ENCODE measurements at places on chromosomes 1 and 21. TPM values are rescaled to one million over a fixed set of nuclear protein-coding genes. Genes with fewer than 3 reads are reported as not detected.

DNA sequence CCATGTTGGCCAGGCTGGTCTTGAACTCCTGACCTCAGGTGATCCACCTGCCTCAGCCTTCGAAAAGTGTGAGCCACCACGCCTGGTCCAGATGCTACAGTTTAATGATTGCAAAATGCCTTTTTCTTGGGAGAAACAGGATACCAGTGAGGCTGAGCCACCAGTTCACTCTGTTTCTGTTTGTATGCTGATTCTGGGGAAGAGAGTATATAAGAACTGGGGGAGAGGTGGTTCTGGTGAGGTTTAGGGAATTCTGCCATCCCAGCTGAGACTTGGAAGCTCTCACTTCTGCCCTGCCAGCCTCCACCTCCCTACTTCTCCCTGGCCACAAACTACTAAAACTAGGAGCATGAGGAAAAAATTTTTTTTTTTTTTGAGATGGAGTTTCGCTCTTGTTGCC is 8.1 kb upstream of the PMF1 start:
- H3K4me1 ChIP-seq, result no peaks in the 10 kb centered on the region
- H3K36me3 ChIP-seq, result no peaks in the 10 kb centered on the region
- no peak for DNase-seq
- no peak overlapping the region for H3K27ac ChIP-seq

- DNase-seq, result no peak
- peaks cover 5% of the 10 kb centered on the region for H3K4me1 ChIP-seq
- peaks cover 13% of the 10 kb centered on the region for H3K36me3 ChIP-seq
These were observed 69.9 kb upstream of the DR1 start for GRCh38 chr1:93275634-93276295.

DNA sequence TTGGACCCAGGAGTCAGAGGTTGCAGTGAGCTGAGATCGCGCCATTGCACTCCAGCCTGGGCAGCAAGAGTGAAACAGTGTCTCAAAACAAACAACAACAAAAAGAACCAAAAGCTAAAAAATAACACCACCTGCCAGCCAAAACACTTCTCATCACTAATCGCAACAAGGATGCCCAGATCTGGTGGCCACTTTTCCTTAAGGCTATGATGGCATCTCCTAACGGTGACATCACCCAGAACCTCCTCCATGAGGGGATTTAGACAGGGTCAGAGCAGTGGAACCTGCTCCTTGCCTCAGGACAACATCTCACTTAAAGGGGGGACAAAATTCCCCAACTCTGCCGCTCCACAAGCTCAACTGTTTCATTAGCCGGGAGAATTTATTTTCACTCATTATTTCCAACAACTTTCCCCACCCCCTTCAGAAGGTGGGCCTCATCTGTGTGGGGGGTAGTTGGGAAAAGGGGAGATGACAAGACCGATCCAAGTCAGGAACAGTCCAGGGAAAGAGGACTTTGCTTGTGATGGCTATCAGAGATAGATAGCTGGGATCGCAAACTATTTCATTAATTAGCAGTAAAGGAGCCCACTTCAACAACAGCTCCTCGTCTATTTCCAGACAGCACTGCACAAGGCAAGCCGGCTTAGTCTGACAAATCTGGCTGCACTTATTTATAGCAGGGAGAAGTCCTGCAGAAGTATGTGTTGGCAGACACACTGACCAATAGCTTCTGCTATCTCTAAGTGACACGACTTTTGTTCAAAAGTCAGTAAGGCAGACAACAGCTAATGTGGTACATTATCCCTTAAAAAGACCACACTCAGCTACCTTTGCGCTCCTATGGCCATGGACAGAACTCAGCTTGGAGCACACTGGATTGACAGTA is 2.6 kb downstream of the PABPC4 start:
- H3K27me3 ChIP-seq, result no peaks in the 10 kb centered on the region
- H3K4me1 ChIP-seq, result peaks cover 38% of the 10 kb centered on the region
- DNase-seq, result no peak
- peaks cover 25% of the 10 kb centered on the region for H3K36me3 ChIP-seq
- peak overlapping the region; percentile 96 for H3K4me3 ChIP-seq

- peaks cover 21% of the 10 kb centered on the region for H3K4me1 ChIP-seq
- no peaks in the 10 kb centered on the region for H3K36me3 ChIP-seq
- H3K27me3 ChIP-seq, result peaks cover 20% of the 10 kb centered on the region
- no peak overlapping the region for H3K27ac ChIP-seq
- no peak for DNase-seq
- H3K4me3 ChIP-seq, result peak overlapping the region; percentile 84
These were observed 1.4 kb upstream of the DNAJC11 start for GRCh38 chr1:6703016-6703415.

GRCh38 chr1:158112994-158113758 is 67.5 kb upstream of the CD1D start:
- no peak overlapping the region for H3K27ac ChIP-seq
- peaks cover 24% of the 10 kb centered on the region for H3K4me1 ChIP-seq
- peak; percentile 61 for DNase-seq
- H3K36me3 ChIP-seq, result no peaks in the 10 kb centered on the region
- H3K4me3 ChIP-seq, result peak overlapping the region; percentile 85
- peaks cover 27% of the 10 kb centered on the region for H3K27me3 ChIP-seq

DNA sequence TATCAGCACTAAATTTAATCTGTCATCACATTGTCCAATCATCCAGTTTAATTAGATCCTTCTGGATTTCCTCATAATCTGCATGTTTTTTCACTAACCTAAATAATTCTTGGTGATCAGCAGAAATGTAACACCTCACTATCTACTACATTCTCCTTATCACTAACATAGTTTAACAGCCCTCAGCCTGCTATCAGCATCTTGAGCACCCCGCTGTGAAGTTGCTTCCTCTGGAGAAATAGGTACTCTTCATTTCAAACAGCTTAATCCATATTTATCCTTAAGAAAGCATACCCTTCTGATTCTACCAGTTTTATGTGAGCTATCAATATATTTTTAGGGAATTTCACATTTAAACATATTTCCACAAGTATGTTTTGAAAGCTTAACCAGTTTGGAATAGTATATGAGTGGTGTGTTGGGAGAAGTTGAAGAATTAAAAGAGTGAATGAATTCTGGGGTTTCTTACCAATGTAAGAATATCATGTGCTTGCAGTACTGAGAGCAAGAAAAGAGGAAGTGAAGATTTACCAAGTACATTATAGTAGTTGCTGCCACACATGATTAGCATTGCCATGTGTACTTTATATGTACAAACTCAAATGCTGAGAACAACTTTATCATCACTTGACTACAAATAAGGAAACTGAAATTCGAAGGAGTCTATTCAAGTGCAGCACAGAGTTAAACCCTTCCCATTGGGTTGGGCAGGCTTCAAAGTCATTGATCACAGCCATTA is 771.1 kb upstream of the ADGRL4 start:
- no peak overlapping the region for H3K4me3 ChIP-seq
- peaks cover 3% of the 10 kb centered on the region for H3K36me3 ChIP-seq
- H3K27ac ChIP-seq, result no peak overlapping the region

DNA sequence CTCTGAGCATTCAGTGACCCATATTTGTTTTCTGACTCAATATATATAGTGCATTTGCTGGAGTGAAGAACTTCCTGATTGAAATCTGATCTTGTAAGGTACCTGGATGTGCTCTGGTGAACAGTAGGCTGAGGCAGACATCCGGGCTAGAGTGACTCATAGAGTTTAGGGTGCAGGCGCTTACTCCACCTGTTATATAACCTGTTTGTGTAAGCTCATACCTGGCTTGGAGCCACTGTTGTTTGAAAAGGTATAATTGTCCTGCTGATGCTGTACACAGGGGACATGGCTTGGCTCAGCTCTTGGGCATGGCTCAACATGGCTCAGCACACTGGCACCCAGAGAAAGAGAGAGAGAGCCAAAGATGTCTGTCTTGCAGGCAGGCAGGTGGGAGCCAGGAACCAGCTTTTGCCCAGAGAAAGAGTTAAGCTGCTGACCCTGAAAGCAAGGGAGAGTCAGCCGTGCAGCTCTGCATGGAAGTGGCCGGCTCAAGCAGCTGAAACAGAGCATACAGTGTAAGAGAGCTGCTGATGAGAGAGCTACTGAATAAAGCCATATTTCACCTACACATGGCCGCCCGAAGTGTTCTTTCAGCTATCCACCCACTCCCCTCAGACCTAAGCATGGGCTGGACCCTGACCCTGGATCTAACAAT is 43.2 kb downstream of the GJA5 start:
- H3K4me3 ChIP-seq, result no peak overlapping the region
- DNase-seq, result no peak

DNA sequence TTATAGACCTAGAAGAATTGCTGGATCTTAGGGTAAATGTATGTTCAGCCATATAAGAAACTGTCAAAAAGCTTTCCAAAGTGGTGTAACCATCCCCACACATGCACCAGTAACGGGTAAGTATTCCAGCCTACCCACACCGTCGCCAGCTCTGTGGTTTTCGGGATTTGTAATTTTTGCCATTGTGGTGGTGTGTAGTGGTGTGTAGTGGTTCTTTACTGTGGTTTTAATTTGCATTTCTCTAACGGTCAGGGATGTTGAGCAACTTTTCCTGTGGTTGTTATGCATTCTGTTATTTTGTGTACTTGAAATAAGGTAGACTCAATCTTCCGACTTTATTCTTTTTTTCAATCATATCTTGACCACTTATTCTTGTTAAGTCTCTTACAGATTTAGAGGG is 342.4 kb upstream of the AJAP1 start:
- no peak overlapping the region for H3K4me3 ChIP-seq
- DNase-seq, result no peak
- no peaks in the 10 kb centered on the region for H3K27me3 ChIP-seq
- peaks cover 8% of the 10 kb centered on the region for H3K36me3 ChIP-seq
- H3K27ac ChIP-seq, result no peak overlapping the region

DNA sequence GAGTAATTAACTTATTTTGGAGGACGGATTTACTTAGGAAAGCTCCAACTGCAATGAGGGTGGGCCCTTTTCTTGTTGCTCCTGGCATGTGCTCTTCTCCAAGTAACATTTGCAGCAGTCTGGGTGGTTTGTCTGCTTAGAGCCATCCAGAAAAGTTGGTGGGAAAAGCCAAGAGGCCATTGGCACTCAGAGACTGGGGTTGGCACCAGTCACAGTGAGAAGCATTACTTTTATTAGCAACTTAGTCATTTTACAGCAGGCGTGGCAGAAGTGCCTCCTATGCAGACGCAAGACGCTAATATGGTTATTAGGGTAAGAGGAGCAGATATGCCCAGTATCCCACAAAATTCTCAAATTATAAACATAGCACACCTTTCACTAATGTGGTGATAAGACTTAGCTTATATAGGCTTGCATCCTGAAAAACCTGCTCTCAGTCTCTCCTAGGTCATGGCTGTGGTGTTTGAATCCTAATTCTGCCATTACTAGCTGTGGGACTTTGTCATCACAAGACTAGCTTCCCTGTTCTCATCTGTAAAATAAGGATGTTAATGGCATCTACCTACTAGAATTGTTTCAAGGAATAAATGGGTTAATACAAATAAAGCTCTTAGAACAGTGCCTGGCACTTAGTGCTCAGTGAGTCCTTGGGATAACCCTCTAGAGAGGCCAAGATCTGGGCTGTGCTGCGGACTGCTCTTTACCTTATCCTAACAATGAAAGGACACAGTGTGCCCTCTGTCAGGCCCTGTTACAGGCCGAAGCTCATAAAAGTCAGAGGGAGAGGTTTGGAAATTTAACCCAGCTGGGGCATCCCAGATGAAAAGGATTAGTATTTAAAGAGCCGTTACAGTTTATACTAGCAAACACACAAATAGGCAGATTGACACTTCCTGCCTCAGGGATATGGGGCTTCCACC is 154.6 kb downstream of the ROR1 start:
- no peak overlapping the region for H3K4me3 ChIP-seq
- no peak for DNase-seq
- H3K4me1 ChIP-seq, result peaks cover 17% of the 10 kb centered on the region
- peak overlapping the region; percentile 75 for H3K27ac ChIP-seq
- no peaks in the 10 kb centered on the region for H3K27me3 ChIP-seq

DNA sequence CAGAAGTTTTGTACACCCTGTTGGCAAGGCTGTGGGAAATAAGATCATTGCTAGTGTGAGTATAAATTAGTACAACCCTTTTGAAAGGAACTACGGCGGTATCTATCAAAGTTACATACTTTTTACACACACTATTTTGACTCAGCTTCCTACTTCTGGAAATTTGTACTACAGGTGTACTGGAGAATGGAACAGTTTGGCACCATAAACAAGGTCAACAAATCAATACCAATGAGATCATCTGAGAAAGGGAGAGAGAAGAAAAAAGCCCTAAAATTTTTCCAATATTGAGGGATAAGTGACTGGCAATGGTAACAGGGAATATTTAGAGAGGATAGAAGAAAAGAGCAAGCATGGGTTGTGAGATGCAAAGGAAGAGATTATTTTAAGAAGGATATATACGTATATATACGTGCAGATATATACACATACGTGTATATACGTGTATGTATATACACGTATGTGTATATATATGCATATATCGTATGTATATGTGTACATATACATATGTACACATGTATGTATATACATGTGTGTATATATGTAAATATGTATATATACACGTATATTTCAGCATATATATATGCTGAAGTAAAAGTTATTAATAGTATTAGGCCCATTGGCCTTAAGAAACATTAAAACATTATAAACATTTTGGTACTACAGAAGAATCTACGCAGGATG is 27.6 kb downstream of the KLHL20 start:
- H3K4me3 ChIP-seq, result no peak overlapping the region
- DNase-seq, result no peak
- no peaks in the 10 kb centered on the region for H3K4me1 ChIP-seq

GRCh38 chr1:93471284-93471683 is 23.4 kb downstream of the FNBP1L start:
- DNase-seq, result no peak
- H3K4me1 ChIP-seq, result peaks cover 20% of the 10 kb centered on the region
- no peak overlapping the region for H3K27ac ChIP-seq
- no peak overlapping the region for H3K4me3 ChIP-seq
- no peaks in the 10 kb centered on the region for H3K27me3 ChIP-seq

GRCh38 chr1:12634696-12635202 is 9.1 kb upstream of the AADACL4 start:
- H3K4me1 ChIP-seq, result peaks cover 1% of the 10 kb centered on the region
- no peak overlapping the region for H3K27ac ChIP-seq
- DNase-seq, result no peak
- no peak overlapping the region for H3K4me3 ChIP-seq
- H3K27me3 ChIP-seq, result no peaks in the 10 kb centered on the region

DNA sequence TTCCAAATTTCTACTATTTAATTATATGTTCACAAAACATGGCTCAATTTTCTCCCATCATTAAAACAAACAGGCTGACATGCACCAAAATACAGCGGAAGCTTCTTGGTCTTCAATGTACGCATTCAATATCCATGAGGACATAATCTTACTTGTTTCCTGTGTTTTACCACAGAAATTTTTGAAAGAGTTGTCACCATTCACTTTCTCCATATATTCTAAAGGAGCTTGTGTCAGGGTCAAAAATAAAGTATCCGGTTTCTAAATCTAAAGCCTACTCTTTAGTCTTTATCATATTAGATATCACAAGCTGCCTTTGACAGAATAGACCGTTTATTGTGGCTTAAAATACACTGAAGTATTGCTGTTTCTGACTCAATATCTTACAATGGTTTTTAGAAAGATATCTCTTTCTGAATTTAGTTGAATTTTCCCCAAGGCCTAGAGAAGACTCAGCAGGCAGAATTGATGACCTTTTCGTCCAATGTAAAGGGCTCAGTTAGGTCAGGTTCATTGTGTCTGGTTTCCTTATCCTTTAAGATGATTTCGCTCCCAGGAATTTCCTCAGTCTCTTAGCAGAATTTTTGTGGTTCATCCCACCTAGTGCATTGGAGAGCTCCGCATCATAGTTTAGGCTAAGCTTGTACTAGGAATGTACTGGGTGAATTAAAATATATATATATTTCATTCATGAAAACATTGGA is 717.2 kb downstream of the NCAM2 start:
- no peak overlapping the region for H3K27ac ChIP-seq
- no peaks in the 10 kb centered on the region for H3K27me3 ChIP-seq
- no peak overlapping the region for H3K4me3 ChIP-seq
- no peak for DNase-seq

COL9A2 gene
- total RNA-seq, result 9.0 TPM

TMPRSS2 gene
- total RNA-seq, result not detected

NBPF6 gene
- not detected for total RNA-seq

UBXN10 gene
- total RNA-seq, result 1.4 TPM

MCOLN2 gene
- 1.0 TPM for total RNA-seq

POGZ gene
- total RNA-seq, result 158 TPM
